ENCODE measurements at places on chromosomes 4 and X.
A peak's percentile ranks its signal among the peaks of the same experiment; 100 is the strongest.

DNA sequence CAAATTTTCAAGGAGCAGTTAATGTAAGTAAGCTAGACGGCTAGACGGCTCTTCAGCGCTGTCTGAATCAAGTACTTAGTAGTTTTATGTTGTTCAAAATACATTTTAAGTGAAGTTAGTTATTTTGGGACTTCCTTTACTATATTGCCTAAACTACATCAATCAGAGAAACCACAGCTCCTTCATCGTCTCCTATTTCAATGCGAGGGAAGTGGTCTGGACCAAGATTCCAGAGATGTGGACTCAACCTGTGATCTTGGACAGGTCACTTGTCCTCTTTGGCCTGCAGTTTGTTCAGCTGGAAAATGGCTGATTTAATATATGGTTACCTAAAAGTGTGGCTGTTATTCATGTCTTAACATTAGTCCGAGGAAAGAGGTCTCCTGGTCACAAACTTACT, 10.6 kb downstream of the ING2 start:
- no peak for DNase-seq

DNA sequence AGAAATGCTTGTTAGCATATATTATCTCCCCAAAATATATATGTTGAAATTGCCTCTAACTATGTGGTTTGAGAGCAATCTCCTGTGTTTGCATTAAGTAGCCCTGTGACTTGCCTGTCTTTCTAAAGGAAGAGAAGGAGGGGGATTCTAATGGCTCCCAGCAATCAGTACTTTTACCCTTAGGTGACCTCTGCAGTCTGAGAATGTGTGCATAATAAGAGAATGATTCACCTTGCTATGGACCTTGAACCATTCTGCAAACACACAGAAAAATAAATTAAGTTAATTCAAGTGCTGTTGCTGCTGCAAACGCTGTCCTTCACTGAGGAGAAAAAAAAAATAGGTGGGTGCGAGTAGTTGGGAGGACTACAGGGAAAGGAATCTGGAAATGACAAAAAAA, 322.2 kb downstream of the IQCM start:
- DNase-seq, result no peak

- peak; percentile 63 for DNase-seq
Observed at GRCh38 chr4:13933191-13933590, 305.7 kb upstream of the BOD1L1 start.

DNA sequence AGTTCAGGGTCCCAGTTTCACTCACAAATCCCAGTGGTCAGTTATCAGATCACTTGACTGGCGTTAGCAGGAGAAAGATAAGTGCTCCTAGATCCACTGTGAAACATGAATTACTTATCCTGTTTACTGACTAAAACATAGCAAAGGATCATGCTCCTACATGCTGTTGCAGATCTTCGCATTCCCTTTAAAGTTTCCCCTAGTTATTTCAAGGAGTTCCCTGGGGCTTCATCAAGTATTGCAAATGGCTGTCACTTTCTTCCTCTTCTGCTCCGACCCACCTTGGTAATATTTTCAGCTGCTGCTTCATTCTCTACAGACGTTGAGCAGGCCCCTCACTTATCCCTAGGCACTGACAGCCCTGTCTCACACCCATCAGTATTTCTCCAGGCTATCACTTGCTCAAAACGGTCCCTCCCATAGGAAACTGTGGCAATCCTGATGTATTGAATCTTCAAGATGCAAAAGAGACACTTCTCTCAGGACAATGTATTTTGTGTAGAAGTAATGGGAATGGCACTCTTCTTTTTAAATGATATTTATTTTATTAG, 466.0 kb downstream of the INPP4B start:
- no peak for DNase-seq

GRCh38 chr4:84502955-84503373, 3.9 kb upstream of the NKX6-1 start:
- no peak for DNase-seq

DNA sequence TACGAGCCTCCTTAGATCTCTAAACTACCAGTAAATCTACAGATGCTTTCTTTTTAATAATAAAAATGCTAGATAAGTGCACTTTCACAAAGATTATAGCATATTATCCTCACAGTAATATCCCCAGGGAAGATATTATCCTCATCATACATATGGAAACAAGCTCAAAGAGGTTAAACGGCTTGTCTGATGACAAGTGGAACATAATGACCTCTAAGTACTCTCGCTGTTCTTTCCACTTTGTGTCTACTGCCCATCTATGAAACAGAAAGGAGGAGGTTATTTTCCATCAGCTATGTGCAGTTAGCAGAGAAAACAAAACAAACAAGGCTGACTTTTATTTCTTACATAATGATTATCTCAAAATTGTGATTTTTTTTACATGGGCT, 42.8 kb upstream of the PRDM8 start:
- no peak for DNase-seq

DNA sequence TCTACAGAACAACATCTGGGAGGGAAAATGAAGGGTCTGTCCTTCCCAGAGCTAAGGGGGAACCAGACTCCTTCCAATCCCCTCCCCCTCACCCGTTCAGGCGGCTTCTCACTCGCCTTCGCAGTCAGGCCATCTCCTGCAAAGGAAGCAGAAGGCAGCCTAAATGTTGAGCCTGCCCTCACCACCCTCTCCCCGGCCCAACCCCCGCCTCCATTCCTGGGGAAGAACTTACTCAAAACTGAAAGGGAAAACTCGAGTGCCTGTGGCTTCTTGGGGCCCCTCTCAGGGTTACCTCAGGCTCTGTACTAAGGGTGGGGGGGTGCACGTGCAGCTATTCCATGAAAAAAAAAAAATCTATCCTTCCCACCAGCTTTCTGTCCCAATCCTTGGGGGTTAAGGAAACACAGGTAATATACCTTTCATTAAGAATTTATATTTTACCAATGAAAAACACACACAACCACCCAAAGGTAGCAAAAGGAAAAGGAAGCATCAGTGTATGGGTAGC, 2.4 kb downstream of the ZMYM3 start:
- DNase-seq, result no peak

DNA sequence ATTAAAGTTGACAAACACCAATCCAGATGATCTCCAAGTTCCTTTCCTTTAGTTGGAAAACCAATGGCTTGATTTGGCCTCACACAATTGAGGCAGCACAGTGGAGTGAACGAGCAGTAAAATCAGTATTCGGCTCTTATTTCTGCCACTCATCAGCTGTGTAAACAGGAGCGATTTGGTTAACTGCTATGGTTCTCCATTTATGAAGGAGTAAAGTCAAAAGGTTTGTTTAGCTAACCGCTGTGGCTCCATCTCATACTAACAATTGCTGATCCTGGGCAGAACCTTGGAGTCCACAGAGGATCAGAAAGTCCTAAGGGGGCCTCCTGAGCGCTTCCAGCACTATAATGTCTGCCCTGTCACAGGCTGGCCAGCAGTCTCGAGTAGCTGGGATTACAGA, 54.5 kb upstream of the EXOC1L start:
- DNase-seq, result no peak

DNA sequence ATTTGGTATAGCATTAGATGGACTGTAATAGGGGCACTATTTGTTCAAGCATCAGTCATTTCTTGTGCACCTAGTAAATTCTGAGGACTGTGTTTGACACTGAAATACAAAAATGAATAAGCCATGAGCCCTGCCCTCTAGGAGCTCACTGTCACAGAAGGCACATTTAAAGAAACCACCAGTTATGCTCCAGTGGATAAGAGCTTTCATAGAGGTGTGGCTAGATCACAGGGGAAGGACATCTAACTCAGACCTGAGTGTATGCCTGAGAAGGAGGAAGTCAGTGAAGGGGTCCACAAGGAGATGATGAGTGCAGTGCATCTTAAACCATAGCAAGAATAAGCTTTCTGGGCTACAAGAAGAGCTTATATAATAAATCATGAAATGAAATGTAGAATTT, 40.1 kb downstream of the BTC start:
- no peak for DNase-seq

DNA sequence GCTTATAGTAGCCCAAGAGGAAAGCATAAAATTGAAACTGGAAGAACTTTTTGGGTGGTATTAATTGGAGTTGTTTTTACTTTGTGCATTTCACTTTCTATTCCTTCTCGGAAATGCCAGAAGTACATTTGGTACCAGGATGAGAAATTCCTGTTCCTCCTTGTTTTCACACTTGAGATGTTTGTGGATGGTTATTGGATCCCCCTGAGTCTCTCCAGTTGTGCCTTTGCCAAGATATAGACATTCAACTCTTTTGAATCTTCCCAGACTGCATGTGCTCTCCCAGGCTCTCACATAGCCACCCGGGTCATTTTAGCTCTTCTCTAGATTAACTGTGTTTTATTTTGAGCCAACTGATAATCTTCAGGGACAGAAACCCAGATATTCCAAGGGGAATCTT, 120.5 kb downstream of the AFF1 start:
- DNase-seq, result no peak

GRCh38 chr4:129113919-129114318, 18.0 kb downstream of the C4orf33 start:
- DNase-seq, result no peak

DNA sequence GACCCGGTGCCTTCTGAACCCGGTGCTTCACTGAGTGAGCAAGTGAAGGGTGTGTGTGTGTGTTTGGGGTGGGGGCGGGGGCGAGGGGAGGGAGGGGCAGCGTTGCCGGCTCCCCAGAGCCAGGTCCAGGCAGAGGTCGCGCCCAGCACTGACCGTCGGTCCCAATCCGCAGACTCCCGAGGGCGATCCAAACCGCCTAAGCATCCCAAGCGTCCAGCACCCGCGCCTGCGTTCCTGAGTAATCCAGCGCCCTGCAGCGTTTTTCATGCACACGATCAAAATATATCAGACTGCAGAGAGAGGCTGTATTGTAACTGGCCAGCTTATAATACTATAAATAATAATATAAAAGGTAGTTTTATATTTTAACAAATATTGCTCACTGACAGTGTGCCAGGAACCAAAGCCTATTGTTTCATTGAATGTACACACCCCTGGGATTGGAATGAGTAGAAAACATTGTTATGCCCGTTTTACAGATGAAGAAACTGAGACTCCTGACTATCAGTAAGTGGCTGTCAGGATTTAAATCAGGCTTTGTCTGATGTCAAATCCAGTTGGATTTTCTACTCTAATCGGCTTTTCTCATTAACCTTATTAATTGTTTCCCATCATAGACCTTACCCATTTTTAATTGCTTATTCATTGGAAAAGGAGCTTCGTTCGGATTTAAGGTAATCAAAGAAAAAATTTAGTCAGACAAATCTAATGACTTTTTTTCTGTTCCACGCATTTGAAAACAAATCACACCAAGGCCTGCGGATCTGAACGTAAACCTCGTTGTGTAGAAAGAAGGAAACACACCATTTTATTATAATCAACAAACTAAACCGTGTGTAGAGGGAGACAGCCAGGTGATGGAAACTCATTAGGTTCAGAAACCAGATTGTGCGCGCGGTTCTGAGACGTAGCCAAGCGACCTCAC, 4.0 kb upstream of the NKX3-2 start:
- no peak for DNase-seq

GRCh38 chr4:54548098-54548620, 109.6 kb upstream of the KIT start:
- no peak for DNase-seq

- no peak for DNase-seq
Observed at GRCh38 chr4:135552131-135552530, 1350.5 kb upstream of the PABPC4L start.

GRCh38 chr4:100746141-100746739, 228.4 kb upstream of the EMCN start:
- DNase-seq, result no peak

GRCh38 chr4:88720451-88721428, 23.1 kb upstream of the NAP1L5 start:
- DNase-seq, result no peak

DNA sequence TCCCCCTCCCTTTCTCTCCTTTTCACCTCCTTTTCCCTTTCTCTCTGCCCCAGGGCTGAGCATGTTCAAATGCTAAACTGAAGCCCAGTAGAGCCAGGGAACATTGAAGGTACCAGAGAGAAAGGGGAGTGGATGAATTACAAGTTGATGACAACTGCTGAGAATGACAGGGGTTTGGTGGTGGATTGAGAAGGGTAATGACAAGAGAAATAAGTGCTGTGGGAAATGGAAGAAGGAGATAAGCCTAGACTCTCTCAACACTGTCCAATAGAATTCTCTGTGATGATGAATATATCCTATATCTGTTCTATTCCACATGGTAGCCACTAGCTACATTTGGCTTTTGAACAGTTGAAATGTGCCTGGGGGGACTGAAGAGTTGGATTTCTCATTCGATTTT, 154.5 kb downstream of the TMEM164 start:
- DNase-seq, result no peak

GRCh38 chrX:150050387-150050786, 112.1 kb upstream of the EOLA2 start:
- DNase-seq, result no peak

DNA sequence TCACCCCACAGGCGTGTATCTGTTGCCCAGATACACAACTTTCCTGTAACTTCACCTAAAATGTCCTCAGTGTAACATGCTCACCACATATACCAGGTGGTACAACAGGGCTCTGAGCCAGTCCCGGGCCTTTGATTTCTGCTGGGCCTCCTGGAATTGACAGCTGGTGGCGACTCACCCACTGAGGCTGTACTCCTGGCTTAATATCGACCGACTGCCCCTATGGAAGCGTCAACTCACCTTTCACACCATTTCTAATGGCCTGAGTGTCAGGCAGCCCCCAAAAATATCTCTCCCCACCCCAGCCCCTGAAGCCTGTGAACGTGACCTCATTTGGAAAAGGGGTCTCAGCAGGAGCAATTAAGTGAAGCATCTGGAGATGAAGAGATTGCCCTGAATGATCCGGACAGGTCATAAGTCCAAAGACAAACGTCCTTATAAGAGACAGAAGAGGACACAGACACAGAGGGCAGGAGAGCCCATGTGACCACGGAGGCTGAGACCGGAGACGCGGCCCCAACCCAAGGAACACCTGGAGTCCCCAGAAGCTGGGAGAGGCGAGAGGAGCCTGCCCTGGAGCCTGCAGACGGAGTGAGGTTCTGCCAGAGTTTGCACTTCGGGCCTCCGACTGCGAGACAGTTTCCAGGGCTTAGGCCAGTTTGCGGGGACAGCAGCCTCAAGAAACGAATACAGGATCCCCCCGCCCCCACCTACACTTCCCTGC, 12.6 kb upstream of the MXD4 start:
- no peak for DNase-seq

GRCh38 chrX:105745863-105746262, 76.5 kb upstream of the NRK start:
- no peak for DNase-seq

- no peak for DNase-seq
Observed at GRCh38 chrX:136061286-136061685, 76.1 kb downstream of the SLC9A6 start.

DNA sequence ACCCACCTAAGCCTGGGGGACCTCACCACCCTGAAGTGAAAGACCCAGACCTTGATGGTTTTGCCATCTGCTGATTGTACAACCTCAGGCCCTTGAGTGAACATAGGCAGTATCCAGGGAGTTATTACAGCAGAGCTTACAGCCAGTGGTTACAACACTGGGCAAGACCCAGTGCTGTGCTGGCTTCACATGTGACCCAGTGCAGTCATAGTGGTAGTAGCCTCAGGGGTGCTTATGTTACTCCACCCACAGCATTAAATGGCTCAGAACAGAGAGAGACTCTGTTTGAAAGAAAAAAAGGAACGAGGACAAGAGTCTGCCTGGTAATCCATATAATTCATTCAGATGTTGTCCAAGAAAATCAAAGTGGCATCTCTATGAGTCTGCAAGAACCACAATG, 45.2 kb upstream of the DACH2 start:
- DNase-seq, result no peak

GRCh38 chrX:149982310-149982709, 44.0 kb upstream of the EOLA2 start:
- DNase-seq, result no peak
